ENCODE measurements at places on chromosomes 7 and 10.
A peak's percentile ranks its signal among the peaks of the same experiment; 100 is the strongest.

- no peak for DNase-seq
Measured at GRCh38 chr7:106717254-106717954, 56.4 kb upstream of the CCDC71L start.

DNA sequence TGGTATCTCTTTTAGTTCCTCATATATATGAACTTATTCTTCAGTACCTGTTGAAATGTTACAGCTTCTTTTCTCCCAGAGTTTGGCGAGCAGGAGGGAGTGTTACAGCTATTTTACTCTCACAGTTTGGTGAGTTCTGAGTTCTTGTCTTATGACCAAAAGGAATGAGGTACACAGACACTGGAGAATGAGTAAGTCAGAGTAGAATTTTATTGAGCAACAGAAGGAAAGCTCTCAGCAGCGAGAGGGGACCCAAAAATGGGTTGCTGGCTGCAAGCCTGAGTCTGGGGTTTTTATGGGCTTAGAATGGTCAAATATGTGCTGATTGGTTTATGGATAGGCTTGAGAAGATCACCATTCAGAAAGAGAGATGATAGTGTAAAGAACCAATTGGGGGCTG lies 175.2 kb downstream of the CDK14 start:
- no peak for DNase-seq

DNA sequence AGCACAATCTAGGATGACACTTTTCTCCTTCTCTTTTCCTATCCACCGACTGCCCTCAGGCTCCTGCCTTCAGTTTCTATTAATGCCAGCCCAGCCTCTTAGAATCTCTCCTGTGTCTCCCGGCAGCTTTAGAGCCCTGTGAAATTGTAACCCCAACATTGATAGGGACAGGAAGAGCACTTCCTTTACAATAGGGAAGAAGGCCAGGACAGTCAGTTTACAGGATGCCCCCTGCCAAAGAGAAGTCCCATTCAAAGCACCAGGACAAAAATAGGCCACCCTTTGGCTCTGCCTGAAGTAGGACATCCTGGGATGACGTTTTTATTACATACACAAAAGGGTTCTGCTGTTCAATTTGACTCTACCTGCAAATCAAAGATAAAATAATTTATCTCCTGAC lies 64.7 kb upstream of the ANK3 start:
- no peak for DNase-seq

DNA sequence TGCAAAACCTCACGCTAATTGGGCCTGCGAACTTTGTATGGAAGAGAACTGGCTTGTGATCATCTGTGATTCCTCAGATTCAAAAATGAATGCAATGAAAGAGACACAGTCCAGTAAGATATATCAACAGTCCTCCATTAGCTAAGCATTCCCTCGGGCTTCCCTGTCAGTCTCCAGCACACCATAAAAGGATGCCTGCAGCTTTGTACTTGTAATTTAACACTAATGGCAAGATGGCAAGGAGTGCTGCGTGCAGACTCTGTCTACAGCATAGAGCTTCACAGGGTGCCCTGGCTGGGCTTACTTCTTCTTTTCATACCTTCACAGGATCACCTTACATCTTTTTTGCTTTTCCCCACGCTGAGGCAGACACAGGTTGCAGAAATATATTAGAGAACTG lies 200.0 kb downstream of the GFRA1 start:
- DNase-seq, result no peak

- DNase-seq, result no peak
Measured at GRCh38 chr10:11631890-11632587, 20.6 kb upstream of the USP6NL start.

DNA sequence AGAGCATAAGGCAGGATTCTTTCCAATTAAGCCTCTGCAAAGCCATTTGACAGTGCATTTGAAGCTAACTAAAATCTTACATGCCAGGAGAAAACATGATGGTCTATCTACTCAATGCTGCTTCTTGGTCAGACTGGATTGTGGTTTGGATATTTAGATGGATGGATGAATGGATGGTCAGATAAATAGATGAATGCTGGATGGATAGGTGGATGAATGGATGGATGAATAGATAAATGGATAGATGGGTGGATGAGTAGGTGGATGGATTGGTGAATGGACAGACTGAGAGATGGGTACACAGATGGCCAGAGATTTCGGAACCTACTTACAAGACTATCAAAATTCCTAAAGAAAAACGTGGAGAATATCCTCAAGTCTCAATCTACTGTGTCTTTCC lies 127.6 kb downstream of the SFMBT2 start:
- no peak for DNase-seq

GRCh38 chr10:51952056-51952455 lies 252.7 kb upstream of the CSTF2T start:
- no peak for DNase-seq

GRCh38 chr10:5616836-5617235 lies 49.6 kb downstream of the ASB13 start:
- DNase-seq, result no peak

DNA sequence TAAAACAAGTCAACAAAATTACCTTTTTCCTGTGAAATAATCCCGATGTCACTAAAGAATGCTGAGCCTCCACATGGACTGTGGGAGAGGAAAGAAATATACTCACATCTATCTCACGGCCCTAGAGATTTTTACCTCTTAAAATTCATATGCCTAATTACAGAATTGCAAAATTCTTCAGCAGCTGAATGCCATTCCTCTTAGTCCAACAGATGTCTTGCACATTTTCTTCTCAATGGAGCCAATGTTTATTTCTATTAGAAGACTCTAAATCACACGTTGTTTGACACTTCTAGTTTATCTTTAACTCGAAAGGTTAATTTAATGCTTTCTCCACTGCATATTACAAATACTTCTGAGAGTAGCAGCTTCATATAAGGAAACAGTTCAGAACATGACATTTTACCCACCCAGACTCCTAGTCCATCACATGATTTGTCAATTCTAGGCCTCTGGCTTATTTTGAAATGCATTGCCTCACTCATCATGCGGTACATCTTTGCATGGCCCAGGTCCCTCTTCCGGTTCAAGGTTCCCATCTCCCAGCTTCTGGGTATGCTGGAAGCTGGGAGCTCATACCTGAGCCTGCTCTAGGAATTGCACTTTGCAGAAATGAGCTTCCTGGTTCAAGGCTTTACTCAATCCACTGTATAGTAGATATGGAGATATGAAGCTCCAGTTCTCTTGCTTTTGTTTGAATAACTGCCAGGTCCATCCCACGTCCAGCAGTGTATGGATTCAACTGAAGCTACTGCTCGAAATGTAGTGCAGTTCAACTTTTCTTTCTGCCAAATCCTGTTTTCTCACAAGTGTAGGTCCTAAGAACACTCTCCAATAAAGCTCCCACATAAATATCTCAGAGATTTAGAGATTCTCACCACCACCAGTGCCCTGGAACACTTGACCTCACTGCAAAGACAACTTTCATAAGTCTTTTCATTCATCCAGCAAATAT lies 306.2 kb downstream of the GPR37 start:
- DNase-seq, result no peak

DNA sequence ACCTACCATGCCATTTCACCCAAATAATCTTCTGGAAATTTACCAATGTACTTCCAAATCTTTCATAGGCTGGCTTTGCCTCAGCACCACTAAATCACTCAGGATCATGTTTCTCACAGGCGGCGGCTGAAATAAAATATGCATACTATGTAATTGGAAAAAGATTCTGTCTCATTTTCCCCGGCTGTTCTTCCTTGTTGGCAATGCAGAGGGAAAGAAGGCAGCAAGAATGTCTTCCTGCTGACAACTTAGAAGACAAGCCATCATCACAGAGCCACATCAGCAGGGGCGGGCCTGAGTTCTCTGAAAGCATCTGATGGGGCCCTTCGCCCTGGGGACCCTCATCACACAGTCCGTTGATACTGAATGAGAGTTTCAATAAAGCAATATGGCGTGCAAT lies 39.2 kb upstream of the COL1A2 start:
- no peak for DNase-seq

GRCh38 chr10:103281753-103282152 lies 4.8 kb downstream of the INA start:
- DNase-seq, result peak; percentile 81

DNA sequence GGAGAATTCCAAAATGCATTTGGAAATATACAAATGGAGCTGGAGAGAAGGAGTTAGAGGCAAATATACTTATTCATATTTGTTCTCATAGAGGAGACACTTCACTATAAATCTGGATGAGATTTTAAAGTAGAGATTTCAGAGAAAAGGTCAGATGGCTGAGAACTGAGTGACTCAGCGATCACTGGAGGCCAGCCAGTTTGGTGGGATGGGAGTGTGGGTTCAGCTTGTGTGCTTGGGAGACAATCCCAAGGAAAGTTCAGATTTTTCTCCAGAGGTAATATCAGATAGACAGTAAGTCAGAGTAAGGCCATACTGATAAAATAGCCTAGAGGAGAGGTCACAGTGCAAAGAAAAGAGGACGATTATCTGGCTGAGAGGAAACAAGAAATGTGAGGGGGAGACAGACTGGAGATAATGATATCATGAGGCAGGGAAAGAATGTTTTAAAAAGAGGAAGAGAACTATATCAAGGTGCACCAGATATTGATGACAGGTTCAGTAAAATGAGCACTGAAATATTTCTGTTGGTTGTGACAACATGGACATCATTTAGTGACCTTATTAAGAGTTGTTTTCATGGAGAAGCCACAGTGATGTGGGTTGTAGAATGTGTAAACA lies 67.0 kb downstream of the MDFIC start:
- no peak for DNase-seq

- DNase-seq, result peak; percentile 52
Measured at GRCh38 chr7:94907811-94908322, 473 bp downstream of the PPP1R9A start.

Data from NCI-H345 (cell line).